ENCODE measurements at places on chromosomes 2 and 18.

DNA sequence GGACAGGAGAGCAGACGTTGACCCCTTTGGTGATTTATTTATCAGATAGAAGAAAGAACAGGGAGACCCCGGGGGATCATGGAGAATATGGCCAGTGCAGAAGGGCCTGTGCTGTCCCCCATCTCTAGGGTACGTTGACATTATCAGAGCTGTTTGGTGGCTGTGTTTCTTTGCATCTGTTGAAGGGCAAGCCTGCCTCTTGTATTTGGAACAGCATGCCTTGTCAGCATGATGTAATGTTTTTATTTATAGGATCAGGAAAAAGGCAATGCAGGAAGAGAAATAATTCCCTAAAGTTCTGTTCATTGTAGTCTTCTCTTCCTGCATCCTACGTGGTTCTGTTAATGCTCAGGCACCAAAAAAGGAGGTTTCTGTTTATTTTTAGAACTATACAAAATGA is 49.8 kb upstream of the CABYR start:
- no peak for DNase-seq

DNA sequence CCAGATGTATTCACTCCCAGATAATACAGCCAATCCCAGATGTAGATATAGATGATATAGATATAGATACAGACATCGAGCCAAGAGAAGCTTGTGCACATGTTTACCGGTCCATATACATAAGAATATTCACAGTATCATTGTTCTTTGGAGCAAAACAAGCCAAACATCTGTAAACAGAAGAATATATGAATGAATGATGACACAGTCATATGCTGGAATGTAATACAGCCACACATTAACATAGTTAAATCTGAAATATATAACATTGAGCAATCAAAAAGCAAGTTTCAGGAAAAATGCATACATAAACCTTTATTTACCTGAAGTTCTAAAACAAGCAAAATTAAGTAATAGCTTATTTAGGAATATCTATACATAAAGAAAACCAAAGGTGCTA is 182.5 kb downstream of the TXNL1 start:
- DNase-seq = no peak

- DNase-seq = no peak
These were observed 82.5 kb upstream of the RBMS1 start for GRCh38 chr2:160576054-160576499.

GRCh38 chr2:191311-192190 is 72.3 kb downstream of the SH3YL1 start:
- DNase-seq = no peak

- DNase-seq = no peak
These were observed 43.1 kb downstream of the INHBB start for GRCh38 chr2:120389036-120389391.

- peak; percentile 47 for DNase-seq
These were observed 57.8 kb upstream of the GPR45 start for GRCh38 chr2:105183555-105184323.

DNA sequence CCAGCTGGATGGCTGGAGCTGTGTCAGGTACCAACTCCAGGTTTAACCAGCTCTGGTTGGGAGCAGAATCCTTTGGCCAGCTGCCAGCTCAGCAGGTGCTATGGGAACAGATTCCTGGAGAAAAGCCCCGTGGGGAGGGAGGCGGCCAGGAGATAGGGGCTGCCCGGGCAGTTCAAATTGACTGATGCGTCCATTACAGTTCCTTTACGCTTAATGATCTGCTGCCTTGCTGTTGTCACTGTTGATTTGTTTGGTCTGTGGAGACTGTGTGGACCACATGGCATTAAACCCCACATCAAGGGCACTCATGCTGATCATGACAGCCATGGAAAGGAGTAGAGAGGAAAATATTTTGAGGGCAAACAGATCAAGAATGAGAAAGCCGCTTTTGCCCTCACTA is 200.0 kb downstream of the TSN start:
- no peak for DNase-seq

GRCh38 chr18:3911413-3911812 is 461.4 kb downstream of the TGIF1 start:
- DNase-seq = no peak

- DNase-seq = peak; percentile 60
These were observed 730 bp downstream of the B3GNT7 start for GRCh38 chr2:231396058-231396821.

DNA sequence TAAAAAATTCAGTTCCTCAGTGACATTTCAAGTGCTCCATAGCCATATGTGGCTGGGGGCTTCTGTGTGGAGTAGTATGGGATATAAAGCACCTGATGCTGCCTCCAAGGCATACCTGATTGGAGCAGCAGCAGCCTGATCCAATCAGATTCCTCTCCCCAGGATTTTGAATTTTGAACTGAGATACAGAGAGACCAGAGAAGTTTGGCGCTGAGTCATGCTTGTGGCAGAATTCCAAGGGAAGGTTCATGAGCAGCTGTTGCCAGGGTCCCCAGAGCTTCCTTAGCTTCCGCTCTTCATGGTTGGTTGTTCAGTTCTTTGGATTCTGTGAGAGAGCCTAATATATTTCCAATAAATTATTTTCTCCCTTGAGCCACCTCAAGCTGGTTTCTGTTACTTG is 29.0 kb upstream of the CFAP36 start:
- no peak for DNase-seq

DNA sequence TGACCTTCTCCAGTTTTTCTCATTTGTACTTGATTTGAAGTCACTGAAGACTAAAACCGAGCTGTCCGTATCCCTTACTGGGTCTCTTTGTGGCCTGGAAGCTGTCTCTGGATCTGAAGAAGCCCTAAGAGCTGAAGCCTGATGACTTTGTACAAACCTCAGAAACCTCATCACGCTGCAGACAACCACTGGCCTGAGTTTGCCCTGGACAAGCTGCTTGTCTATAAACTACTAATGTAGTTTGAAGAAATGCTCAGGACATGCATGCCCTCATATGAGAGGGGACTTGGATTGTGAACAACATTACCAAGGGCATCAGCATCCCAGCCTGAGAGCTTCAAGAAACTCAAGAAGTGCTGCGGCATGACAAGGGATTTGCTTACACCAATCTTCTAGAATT is 79.3 kb upstream of the CBLN2 start:
- DNase-seq = no peak

GRCh38 chr18:31097666-31098065 is 4.6 kb downstream of the DSC2 start:
- no peak for DNase-seq

DNA sequence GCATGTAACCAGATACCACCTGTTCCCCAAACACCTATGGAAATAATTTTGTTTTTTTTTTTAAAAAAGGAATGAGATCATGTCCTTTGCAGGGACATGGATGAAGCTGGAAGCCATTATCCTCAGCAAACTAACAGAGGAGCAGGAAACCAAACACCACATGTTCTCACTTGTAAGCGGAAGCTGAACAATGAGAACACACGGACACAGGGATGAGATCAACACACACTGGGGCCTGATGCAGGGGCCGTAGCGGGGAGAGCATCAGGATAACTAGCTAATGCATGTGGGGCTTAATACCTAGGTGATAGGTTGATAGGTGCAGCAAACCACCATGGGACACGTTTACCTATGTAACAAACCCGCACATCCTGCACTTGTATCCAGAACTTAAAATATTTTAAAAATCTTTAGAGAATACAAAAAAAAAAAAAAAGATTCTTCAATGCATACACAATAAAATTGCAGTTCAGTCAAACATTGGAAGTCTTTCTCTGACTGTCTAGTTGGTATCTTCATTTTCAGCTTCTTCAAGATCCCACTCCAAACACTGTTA is 11.6 kb upstream of the CASP10 start:
- DNase-seq = no peak

GRCh38 chr2:171626949-171627348 is 60.3 kb upstream of the DYNC1I2 start:
- DNase-seq = no peak

GRCh38 chr18:64416990-64417389 is 268.1 kb upstream of the LINC00305 start:
- no peak for DNase-seq

DNA sequence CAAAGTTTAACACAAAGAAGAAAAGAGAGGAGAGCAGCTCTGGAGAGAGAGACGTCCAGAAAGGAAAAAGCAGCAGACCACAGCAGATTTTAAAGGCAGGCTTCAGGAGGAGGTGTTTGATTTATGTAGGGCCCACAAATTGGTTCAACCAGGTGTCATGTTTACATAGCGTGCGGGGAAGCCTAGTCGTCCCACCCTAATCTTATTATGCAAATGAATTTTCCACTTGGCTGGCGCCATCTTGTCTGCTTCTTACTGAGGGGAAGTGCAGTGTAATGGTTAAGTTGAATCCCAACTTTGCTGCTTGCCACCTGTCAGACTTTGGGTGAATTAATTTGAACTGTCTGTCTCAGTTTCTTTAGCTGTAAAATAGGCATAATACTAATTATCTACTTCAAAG is 282.4 kb upstream of the CYRIA start:
- DNase-seq = no peak

- no peak for DNase-seq
These were observed 188.5 kb downstream of the MBD2 start for GRCh38 chr18:54035927-54036326.

DNA sequence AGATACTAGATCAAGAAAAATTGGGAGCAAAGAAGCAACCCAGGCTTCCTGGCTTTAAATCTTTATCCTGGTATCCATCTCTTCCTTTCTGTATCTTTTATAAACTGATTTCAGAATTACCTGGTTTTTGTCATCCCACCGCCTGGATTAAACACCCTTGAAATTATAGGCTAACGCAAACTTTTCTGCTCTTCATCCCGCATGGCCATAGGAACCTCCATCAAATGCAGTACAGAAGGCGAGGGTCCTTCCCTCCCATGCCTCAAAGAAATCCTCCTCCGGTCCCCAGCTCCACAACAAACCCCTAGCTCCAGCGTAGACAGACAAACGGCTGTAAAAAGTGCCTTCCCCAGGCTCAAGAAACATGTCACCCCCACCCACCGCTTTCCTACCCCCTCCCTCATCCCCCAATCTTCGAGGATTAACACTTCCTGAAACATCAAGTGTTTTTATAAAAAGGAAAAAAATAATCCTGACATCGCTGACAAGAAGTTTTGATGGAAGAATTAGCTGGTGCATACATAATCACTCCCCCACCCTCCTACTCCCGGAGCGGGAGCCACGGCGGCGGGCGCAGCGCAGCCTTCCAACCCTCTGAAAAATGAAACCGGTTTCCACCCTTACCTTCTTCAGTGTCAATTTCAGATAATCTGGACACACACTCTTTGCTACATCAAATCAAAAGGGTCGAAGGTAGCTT is 7.6 kb downstream of the DLX1 start:
- peak; percentile 17 for DNase-seq

DNA sequence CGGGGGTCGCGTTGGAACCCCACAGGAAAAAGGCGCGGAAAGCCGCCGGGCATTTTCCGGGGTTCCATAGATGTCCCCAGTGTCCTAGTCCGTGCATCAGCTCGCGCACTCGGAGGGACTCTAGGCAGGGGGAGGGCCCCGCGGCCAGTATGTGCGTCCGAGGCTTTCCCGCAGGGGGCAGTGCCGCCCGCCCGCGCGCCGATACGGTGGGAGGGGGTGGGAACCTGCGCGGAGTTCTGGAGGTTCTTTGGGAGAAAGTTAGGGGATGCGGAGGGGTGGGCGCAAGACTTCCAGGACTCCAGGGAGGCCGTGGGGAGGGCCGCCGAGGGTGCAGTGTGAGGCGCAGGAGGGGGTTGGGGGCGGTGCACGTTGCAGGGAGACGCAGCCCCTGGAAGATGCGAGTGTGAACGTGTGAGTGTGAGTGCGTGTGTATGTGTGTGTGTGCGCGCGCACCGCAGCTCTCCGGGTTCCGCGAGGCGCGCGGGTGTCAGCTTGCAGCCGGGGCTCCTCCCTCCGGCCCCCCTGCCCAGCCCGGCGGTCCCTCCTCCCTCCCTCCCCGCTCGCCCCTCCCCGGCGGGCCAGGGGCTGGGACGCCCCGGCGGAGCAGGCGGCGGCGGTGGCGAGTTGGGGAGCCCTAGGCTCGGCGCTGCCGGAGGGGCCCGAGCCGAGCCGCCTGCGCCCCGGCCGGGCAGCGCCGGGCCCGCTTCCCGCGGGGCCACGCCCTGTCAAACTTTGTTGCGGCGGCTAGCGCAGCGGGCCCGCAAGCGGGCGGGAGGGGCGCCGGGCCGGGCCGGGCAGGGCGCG is at the start of gene TCF7L1:
TSS of gene TCF7L1 (plus strand) at position 559 of the 804 bp plus-strand sequence. CDS start 293 bp downstream, outside the sequence.
- DNase-seq = peak; percentile 66

DNA sequence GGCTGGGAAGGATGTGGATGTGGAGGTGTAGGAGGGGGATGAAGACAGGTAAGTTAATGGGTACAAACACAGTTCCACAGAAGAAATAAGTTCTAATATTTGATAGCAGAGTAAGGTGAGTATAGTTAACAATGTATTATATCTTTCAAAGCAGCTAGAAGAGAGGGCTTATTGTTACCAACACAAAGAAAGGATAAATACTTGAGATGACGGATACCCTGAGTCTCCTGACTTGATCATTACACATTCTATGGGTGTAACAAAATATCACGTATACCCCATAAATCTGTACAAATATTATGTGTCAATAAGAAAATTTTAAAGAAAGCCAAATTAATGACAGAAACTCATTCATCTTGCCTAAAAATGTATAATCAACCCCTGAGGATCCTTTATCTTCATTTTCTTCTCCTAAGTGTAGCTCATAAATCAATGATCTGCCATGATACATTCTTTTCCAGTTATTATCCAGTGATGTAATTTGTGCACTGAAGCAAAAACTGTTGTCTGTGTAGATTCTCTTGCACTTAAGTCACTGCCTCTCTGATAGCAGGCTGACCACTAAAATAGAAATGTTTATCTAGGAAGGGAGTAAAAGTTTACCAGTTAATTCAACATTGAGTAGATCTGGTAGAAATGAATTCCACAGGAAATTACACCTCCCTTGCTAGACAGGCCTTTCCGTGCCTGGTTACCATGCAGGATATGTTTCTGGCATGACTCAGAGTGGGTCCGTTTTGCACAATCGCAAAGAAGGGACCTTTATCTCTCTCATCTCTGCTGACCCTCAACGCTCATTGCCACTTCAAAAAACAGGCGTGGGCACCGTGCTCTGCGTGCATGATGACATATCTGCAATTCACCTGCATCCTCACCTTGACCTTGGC is 249.7 kb upstream of the NCKAP5 start:
- DNase-seq = no peak

DNA sequence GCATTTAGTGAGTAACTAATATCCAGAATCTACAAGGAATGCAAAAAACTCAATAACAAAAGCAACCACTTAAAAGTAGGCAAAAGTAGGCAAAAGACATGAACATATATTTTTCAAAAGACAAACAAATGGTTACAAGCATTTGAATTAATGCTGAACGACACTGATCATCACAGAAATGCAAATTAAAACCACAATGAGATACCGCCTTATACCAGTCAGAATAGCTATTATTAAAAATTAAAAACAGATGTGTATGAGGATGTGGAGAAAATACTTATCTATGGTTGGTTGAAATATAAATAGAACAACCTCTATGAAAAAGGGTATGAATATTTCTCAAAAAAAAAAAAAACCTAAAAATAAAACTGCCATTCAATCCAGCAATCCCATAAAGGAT is 51.7 kb downstream of the SNTG2 start:
- no peak for DNase-seq

DNA sequence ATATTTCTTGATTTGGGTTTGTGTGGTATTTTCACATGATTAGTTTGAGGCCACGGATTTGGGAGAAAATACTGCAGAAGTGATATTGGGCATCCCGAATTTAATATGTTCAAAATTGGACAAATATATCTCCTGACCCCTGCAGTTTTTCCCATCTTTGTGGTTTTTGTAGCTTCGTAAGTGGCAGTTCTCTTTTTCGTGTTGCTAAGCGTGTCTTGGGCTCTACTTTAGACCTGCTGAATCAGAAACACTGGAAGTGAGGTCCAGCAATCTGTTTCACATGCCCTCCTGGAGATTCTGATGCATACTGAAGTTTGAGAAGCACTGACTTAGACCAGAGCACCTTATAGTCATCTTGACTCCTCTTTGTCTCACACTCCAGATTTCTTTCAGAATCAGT is 98.3 kb downstream of the EPB41L5 start:
- DNase-seq = no peak

Data from GM13976 (cell line).